OCI-LY7 (cell line): ENCODE measurements at places on chromosomes 4 and X.
A peak's percentile ranks its signal among the peaks of the same experiment; 100 is the strongest.

GRCh38 chrX:23937100-23937499 is 29.3 kb downstream of the CXorf58 start:
- no peak for DNase-seq

DNA sequence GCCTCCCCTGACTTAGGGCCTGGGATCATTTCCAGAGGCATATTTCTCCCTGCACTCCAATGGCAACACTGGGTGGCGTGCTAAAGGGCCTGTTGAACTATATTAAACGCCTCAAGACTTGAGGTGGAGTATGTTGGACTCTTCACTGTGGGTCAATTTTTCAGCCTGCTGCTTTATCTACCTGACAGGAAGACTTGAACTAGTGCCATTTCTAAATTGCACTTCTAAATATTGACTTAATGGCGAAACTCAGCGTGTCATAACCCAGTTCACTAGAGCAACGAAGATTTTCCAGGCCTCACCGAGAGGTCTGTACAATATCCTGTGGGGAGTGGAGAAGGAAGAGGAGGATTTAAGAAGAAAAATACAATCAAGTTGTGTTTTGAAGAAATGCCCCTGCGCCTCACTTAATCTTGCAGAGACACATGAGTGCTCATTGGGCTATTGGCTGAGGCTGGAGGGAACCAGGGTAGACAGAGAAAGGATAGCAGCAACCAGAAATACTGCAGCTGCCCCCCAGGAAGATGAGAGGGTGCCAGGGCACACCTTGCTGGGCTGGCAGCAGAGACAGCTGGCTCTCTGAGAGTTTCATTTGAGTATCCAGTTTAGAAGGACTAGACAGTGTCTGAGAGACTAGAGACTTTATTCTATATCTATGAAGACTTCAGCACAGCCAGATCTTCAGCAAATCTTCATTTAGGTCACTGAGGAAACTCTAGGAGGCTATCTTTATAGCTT is 67.4 kb downstream of the ENPP6 start:
- DNase-seq, result no peak

DNA sequence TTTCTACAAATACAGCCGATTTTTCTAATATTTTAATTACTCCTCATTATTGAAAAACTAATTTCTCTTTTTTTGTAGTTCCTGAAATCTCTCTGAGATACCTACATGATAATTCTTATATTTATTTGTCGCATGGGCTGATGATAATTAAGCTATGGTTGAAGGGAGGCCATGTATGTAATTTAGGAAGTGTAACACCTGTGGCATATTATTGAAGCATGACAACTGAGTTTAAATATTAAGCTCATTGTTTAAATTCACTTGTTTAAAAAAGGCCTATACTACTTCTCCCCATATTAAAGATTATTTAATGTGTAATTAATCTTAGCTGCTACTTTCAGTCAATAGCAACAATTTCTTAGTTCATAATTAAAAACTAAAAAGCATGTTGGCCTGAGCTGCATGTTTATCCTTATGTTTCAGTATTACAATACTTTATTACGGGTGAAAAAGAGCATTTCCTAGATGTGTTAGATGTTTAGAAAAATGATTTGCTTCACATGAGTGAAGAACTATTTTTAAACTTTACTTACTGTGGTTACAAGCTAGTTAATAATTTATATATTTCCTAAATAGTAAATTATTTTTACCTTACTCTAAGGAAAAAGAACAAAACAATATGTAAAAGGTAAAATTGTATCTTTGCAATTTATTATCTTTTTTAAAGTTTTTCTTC is 122.4 kb downstream of the RAP1GDS1 start:
- DNase-seq, result peak; percentile 8

- DNase-seq, result no peak
These were observed 38.4 kb downstream of the HTT start for GRCh38 chr4:3112609-3113469.

DNA sequence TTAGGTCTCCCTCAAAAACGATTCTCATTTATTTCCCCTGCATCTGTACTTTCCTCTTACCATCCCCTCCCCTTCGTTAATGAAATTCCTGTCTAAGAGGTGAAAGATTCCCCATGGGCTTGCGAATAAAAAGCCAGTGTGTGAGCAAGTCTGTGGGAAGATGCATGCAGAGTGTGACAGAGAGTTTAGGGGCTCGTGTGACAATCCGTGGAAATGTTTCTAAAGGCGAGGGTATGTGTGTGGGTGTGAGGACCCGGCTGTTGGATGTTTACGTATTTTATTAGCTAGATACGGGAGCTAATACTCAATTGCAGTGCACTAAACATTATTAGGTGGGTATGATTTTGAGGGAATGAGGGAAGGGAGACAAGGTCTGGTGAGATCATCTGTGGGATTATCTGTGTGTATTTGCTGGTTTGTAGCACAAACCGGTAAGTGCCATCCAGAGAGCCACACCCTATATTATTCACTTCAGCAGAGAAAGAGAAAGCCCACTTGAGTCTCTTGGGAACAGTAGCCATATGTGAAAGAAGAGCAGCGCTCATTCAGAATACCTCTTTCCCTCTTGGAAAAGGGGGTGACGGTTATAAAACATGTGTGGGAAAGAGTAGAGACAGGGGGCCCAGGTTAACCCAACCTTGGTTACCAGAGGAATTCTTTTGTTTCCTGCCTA is 893 bp upstream of the HOPX start:
- no peak for DNase-seq

DNA sequence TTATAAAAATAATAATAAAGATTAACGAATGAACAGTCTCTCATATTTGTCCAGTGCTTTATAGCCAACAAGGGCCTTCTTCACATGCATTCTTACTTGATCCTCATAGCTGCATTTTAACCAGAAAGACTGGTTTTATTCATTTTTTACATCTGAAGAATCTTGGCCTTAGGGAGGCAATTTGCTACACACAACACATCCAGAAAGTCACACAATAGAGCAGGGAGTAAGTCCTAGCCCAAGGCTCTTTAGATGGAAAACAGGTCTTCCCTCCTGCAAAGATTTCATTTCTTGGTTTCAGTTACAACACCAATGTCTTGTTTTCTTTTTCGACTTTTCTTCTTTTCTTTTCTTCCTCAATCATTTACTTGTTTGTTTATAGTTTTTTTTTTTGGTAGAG is 13.0 kb upstream of the C1GALT1C1 start:
- no peak for DNase-seq

GRCh38 chr4:54192811-54193210 is 36.3 kb upstream of the PDGFRA start:
- DNase-seq, result no peak
